ENCODE measurements at places on chromosomes 16 and 17. TPM values are rescaled to one million over a fixed set of nuclear protein-coding genes. Genes with fewer than 3 reads are reported as not detected.

DNA sequence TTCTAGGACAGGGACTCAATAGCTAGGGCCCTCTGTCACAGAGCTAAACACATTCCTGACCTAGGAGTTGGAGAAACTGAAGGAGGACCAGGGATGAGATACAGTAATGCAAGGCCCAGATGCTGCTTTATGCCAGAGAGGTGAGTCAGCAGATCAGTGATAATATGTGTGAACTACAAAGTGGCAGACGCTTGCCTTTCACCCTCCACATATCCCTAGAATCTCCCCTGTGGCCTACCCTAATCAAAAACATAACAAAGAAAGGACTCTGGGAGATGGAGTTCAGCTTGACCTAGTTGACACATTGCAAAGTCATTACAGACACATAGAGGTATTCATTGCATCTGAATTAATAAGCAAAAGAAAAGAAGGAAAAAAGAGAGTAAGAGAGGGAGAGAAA, 417.6 kb upstream of the DYNLRB2 start:
- DNase-seq, result no peak

DNA sequence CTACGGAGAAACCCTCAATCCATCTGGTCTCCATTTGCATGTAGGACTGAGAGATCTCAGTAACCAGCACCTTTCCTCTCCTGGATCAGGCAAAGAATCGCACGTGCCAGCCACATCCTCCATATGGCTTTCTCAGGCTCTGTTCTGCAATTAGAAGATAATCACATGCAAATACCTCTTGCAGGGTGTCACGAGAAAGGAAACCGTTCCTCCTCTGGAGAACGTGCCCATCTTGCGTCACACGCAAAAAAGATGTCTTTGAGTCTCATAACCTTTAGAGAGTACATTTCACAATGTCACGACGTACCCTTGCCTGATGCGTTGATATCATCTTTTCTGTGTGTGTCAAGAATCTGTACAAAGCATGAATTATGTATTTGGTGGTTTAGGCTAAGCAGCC, 36.2 kb upstream of the DNAH17 start:
- no peak for DNase-seq

- no peak for DNase-seq
Observed at GRCh38 chr16:84044118-84044488, 1.5 kb upstream of the SLC38A8 start.

- no peak for DNase-seq
Observed at GRCh38 chr16:74253161-74253938, 43.3 kb upstream of the PSMD7 start.

GRCh38 chr16:62088731-62089410, 52.6 kb upstream of the CDH8 start:
- DNase-seq, result no peak

DNA sequence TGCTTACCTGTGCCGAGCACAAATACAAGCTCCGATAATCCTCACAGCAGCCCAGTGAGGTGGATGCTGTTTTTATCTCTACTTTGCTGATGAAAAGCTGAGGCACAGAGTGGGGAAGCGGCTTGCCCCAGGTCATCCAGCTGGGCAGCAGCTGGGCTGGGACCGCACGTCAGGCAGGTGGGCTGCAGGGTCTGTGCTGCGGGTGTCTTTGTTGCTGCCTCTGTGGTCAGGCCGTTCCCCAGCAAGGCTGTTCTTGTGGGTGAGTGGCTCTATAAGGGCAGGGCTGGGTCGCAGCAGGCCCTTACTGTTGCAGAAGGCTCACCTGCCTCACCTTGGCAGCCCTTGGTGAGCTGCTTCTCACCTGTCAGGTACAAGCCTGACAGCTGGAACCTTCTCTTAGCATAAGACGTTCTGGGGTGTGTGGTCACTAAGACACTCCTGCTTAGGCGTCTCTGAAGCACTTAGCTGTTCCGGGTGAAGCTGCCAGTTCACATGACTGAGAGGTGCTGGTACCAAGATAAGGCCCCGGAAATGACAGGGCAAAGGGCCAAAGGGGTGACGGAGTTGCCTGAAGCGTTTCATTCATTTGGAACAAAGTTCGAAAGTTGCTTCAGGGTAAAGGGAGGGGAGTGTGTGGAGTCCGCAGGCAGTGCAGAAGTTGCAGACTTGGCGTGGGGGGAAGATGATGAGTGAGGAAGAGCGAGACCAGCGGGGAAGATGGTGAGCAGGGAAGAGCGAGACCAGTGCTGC, 17.4 kb downstream of the IRF8 start:
- peak; percentile 74 for DNase-seq

LGALS9B gene
- not detected for total RNA-seq

CMTM1 gene
- total RNA-seq, result 2.1 TPM

Data from left ventricle myocardium superior (tissue), 1 donor.